ENCODE measurements at places on chromosomes 7 and 10.

GRCh38 chr10:16583382-16583781 lies 61.7 kb upstream of the C1QL3 start:
- no peak for DNase-seq

- DNase-seq, result no peak
These were observed 47.7 kb downstream of the MINPP1 start for GRCh38 chr10:87552248-87552929.

GRCh38 chr10:90222372-90222771 lies 521.0 kb downstream of the KIF20B start:
- DNase-seq, result no peak

DNA sequence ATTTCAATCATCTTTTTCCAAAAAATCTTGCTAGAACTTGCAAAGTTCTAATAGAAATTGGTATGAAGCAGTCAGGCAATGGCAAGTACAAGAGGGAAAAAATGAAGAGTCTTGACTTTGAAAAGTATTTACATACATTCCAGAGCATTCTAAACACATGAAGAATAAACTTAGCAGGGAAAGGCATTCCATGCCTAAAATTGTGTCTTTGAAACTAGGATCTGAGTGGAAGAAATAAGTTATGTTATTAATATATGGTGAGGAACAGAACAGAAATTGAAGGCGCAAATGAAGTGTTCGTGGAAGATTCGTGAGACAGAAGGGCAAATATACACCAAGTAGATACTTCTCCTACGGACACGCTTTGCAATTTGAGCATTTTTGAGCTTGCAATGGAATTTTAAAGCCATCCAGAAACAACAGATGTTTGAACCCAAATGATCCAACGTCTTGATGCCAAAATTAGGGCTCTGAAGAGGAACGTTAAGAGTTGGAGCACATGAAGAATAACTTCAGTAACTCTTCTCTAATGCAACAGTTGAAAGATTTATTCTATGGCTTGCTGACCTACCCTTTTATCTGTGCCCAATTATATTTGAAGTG lies 40.6 kb upstream of the SEPTIN7 start:
- no peak for DNase-seq

- peak; percentile 37 for DNase-seq
These were observed 85.8 kb downstream of the PAXIP1 start for GRCh38 chr7:154916856-154917807.
